ENCODE measurements at places on chromosomes 16 and 17. TPM values are rescaled to one million over a fixed set of nuclear protein-coding genes. Genes with fewer than 3 reads are reported as not detected.
A peak's percentile ranks its signal among the peaks of the same experiment; 100 is the strongest.

The PYY gene
- not detected for polyA plus RNA-seq

GRCh38 chr17:73973586-73974409, 229.7 kb upstream of the RPL38 start:
- no peak for DNase-seq

GRCh38 chr16:4491898-4492297, 15.7 kb downstream of the HMOX2 start:
- DNase-seq: no peak

DNA sequence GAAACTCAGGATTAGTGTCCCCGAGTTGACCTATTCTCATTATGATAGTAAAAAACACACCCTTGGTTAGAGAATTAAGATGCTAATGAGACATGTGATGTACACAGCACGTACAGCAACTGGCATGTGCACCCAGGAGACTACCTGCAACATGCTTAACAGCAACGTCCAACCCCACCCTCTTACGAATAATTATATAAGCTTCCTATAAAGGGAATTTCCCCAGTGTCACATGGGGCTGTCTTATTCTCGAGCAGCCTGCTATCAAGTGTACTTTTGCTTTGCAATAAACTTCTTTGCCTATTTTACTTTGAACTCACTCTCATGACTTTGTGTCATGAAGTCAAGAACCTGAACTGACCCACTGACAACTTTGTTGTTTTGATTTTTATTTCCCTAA, 62.4 kb upstream of the PMFBP1 start:
- no peak for DNase-seq

The KRT9 gene
- polyA plus RNA-seq: not detected

- no peak for DNase-seq
Observed at GRCh38 chr17:14201988-14202380, 34.7 kb downstream of the CDRT15 start.

The HBA2 gene
- polyA plus RNA-seq: 3,429 TPM

The HBM gene
- polyA plus RNA-seq: 6.8 TPM

GRCh38 chr16:21634216-21634615, 18.2 kb downstream of the IGSF6 start:
- no peak for DNase-seq

The HSD17B1 gene
- polyA plus RNA-seq: 2.9 TPM

The ARL4D gene
- 8.5 TPM for polyA plus RNA-seq

DNA sequence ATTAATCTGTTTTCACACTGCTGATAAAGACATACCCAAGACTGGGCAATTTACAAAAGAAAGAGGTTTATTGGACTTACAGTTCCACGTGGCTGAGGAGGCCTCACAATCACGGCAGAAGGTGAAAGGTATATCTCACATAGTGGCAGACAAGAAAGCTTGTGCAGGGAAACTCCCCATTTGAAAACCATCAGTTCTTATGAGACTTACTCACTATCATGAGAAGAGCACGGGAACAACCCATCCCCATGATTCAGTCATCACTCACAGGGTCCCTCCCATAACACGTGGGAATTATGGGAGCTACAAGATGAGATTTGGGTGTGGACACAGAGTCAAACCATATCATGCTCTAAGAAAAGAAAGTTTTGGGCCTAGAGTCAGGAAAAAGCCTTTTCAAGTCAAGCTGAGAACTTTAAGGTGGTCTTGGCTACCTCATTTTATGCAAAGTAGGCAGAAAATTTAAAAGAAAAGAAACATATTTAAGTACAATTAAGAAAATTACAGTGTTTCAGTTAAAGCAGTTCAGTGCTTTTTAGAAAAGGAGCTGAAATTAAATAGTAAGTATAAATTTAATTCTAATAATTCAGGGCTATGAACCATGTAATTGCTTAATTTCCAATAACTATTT, 24.9 kb upstream of the CRYM start:
- DNase-seq: no peak

GRCh38 chr16:58461056-58461455, 38.9 kb upstream of the NDRG4 start:
- no peak for DNase-seq

DNA sequence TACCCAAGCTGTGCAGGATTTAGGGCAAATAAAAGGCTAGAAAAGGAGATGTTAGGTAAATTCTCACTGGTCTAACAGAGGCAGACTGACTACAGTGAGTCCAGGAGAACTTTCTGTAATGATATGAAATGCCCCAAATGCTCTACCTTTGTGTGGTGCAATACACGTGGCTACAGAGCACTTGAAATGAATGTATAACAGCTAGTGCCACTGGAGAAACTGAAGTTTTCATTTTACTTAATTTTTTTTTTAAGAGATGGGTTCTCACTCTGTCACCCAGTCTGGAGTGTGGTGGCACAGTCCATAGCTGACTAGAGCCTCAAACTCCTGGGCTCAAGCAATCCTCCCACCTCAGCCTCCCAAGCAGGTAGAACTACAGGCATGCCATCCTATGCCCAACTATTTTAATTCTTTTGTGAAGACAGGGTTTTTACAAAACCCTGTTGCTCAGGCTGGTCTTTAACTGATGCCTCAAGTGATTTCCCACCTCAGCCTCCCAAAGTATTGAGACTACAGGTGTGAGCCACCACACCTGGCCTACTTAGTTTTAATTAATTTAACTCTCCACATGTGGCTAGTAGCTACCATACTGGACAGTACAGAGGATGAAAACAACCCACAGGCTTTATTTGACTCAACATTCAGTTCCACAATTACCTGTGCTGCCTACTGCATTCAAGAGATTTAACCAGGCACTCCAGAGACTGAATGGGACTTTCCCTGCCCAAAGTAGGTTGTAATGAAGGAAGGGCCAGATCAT, 84.8 kb upstream of the PLEKHM1 start:
- DNase-seq: no peak

- DNase-seq: no peak
Observed at GRCh38 chr17:18250259-18250658, 8.3 kb downstream of the FLII start.

The CCL8 gene
- polyA plus RNA-seq: 0.68 TPM

DNA sequence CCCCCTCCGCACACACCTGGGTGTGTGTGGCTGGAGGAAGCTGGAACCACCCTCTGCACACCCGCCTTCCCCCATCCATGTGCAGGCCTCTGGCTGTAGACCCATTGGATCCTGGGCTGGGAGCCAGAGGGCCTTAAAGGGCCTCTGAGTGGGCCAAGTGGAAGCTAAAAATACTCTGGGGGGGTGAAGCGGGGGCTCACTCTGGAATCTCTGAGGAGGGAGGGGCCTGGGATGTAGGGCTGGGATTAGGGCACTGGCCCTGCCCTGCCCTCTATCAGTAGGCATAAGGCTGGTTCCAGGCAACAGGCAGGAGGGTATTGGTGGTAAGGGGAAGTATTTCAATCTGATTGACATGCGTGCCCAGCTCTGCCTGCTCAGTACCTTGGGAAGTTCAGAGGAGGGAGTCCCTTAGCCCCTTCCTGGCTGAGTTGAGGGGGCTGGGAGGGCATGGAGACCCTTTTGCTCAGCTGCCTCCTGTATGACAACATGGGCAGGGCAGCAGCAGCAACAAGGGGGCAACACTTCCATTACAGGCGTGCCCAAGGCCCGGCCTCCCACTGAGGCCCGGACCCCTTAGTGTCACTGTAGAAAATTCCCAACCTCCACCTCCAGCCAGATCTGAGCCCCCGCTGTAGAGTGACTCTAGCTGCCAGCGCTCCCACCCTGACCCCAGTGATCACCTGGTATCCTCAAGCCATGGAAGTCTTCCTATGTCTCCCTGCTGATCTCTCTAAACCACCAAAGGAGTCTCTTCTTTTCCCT, 5.2 kb downstream of the ITGA3 start:
- peak; percentile 41 for DNase-seq

DNA sequence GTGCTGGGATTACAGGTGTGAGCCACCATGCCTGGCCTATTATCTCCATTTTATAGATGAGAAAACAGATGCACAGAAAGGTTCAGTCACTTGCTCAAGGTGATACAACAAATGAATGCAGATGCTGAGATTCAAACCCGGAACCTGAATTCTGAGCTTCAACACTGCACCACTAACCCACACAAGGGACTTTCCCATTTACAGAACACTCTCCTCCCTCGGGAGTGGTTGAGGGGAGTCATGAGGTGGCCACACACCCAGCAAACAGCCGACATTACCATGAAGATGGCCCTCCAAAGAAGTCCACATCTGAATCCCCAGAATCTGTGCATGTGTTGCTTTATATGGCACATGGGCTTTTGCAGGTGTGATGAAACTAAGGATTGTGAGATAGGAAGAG, 9.1 kb downstream of the BCL7C start:
- no peak for DNase-seq

The PLXDC1 gene
- polyA plus RNA-seq: 5.0 TPM

- no peak for DNase-seq
Observed at GRCh38 chr17:31488264-31488981, 96.9 kb downstream of the RAB11FIP4 start.

The VASN gene
- 13.7 TPM for polyA plus RNA-seq

The PTX4 gene
- polyA plus RNA-seq: 0.53 TPM

- DNase-seq: no peak
Observed at GRCh38 chr16:12210258-12210880, 233.8 kb downstream of the SNX29 start.

- no peak for DNase-seq
Observed at GRCh38 chr17:9120471-9120870, 99.2 kb downstream of the NTN1 start.

DNA sequence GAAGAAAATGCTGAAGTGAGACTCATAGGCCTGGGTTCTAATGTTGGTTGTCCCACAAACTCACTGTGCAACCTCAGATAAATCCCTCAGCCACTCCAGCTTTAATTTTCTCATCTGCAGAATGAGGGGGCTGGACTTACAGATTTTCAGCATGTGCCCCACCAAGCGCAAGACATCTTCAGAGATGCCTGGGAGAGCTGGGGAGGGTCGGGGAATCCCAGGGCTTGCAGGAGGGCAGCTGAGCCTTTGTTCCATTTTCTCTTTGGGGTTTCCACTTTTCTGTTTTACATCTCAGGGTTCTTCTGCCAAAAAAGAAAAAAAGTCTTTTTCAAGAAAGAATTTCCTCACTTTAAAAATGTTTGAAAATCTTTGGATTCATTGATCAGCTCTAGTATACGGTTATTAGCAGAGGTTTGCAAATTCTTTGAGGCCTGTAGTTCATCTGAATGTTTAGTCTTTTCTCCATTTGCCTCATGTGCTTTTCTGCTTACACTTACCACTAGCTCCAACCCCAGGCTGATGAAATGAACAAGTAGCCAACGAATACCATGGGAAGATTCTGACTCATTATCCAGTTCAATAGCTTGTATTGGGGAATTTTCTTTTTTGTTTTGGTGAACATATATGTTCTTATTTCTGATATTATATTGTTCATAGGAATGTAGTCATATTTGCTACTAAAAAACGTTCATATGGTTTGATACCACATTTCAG, 56.4 kb downstream of the CHD9 start:
- DNase-seq: no peak

The OTOP2 gene
- not detected for polyA plus RNA-seq

DNA sequence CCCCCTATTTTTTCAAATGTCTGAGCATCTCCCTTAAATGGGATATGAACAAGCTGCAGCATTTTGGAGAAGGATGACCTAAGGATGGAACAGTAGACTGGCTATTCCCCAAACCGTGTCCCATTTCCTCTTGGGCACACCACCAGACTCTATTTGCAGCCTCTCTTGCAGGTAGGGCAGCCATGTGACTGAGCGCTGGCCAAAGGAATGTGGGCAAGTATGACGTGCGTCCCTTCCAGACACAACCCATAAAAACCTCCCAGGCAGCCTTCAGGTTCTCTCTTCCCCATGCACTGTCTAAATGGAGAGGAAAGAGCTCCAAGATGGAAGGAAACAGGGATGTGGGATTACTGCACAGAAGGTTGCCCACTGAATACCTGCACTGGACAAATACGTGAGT, 149.7 kb downstream of the CCT6B start:
- DNase-seq: no peak

GRCh38 chr16:31083556-31083955, 5.2 kb downstream of the PRSS53 start:
- no peak for DNase-seq

- DNase-seq: no peak
Observed at GRCh38 chr17:69640073-69640472, 225.6 kb downstream of the MAP2K6 start.

- DNase-seq: no peak
Observed at GRCh38 chr17:10360578-10360977, 12.2 kb downstream of the MYH13 start.

DNA sequence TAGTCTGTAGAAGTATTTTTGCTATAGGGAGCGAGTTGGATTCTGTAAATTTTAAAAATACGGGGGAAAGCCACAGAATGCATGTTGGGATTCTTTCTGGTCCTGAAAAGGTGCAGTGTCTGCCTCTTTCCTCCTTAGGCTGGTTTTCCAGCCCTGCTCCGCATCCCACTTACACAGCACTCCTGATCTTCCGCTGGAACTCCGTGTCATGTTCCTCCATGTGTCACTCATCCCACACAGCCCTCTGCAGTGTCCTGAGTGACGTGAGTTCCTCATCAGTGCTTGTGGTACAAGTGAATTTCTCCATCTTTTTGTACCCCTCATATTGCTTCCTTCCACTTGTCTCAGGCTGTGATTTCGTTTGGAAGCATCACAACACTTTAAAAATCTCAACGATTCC, 34.5 kb downstream of the COX10 start:
- DNase-seq: no peak

Measured in forelimb muscle (tissue), 1 donor.